Esophagus mucosa (tissue), 1 donor: ENCODE measurements at places on chromosomes 12 and 14.

- no peak for ATAC-seq
Observed at GRCh38 chr14:64915029-64915424, 772 bp downstream of the CHURC1 start.

- no peak for ATAC-seq
Observed at GRCh38 chr12:85865890-85866289, 8.2 kb upstream of the NTS start.

- ATAC-seq: no peak
Observed at GRCh38 chr12:101076921-101077320, 133.1 kb downstream of the SLC5A8 start.

- no peak for ATAC-seq
Observed at GRCh38 chr14:61923348-61923747, 161.1 kb downstream of the SNAPC1 start.

- no peak for ATAC-seq
Observed at GRCh38 chr12:45731190-45731775, 1.8 kb downstream of the ARID2 start.

DNA sequence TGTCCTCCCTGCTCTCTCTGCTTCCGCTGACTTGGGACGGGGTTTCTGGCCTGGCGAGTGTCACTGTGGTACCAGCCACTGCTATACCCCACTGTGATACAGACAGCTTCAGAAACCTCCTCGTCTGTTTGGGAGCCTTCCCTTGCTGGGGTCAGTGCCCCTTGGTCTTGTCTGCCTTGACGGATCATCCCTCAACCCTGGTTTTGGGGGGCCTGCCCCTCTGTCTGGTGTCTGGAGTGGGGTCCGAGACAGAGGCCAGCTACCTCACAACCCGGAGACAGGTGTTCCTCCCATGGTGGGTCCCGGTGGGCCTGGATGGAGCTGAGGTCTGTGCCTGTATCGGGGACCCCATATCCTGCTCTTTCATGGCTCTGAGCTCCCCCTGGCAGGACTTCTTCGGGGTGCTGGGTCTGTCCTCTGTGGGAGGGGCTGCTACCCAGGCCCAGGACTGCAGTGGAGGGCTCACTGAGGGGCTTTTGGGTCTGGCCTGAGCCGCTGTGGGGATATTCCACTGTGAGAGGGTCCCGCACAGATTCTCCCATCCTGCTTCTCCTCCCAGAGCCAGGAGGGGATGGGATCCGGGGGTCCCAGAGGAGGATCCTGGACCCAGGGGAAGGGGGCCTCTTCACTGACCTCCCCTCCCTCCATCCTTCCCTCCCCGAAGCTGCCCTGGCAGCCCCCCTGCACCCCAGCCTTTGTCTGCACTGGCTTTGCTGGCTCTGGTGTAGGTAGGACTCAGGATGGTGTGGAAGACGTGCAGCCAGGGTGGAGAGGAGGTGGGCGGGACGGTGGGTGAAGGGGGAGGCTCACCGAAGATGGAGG lies 365.5 kb downstream of the TMEM121 start:
- ATAC-seq: no peak

DNA sequence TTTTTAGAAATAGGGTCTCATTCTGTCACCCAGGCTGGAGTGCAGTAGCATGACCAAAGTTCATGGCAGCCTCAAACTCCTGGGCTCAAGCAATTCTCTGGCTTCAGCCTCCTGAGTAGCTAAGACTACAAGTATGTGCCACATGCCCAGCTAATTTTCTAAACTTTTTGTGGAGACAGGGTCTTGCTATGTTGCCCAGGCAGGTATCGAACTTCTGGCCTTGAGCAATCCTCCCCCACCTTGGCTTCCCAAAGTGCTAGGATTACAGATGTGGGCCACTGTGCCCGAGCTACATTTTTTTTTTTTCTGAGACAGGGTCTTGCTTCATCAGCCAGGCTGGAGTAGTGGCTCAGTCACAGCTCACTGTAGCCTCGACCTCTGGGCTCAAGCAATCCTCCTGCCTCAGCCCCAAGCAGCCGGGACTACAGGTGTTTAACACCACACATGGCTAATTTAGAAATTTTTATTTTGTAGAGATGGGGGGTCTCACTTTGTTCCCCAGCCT lies 7.1 kb downstream of the PPP4R3A start:
- ATAC-seq: no peak

DNA sequence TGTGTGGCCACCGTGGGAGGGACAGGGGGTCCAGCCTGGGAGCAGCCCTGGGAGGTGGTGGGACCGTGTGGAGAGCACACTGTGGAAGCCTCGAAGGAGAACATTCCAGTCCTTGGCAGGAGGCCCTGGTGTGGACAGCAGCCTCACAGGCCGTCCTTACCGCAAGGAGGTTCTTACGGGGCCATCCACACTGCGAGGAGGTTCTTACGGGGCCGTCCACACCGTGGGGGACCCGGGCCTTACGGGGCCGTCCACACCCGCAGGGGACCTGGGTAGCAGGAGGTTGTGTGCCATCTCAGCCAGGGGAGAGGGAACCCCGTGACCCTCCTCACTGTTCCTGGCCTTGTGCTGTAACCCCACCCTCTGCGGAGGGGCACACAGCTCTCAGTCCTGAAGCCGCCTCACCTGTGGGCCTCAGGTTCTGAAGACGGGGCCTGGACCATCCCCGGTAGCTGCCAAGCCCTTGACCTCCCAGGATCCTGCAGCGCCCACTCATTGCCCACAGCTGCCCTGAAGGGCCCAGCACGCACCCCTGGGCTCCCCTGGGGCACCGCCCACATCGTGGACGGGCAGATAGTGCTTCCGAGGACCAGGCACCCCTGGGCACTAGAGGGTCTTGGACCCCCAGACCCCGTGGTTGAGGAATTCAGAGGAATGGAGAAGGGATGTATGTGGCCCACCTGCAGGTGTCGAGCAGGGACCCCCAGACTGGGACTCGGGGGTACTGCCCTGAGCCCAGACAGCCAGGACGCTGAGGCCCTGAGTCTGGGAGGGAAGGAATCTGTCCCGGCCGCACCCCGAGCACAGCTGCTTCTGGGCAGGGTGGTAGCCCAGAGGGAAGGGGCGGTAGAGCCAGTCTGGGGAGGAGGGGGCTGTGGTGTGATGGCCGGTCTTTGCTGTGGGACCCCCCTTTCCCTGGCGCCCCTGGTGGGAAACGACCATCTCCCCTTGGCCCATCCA lies 37.3 kb downstream of the LRCOL1 start:
- no peak for ATAC-seq

- ATAC-seq: peak; percentile 84
Observed at GRCh38 chr12:43882578-43883178, 46.8 kb downstream of the TMEM117 start.

DNA sequence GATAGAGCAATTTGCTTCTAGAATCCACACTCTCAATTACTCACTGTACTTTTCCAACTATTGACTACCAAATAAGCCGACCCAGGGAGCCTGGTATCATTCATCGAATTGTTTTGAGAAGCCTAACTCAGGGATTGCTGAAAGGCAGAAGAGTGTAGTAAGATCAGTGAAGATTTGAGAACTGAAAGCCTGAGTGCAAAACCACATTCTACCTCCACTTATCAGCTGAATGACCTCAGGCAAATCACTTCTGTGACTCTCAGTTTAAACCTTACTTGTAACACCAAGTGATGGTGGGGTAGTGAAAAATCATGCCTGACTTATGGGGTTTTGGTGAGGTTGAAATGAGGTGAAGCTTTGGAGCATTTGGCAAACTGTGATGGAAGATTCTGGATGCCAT lies 126.1 kb upstream of the MAX start:
- ATAC-seq: no peak

DNA sequence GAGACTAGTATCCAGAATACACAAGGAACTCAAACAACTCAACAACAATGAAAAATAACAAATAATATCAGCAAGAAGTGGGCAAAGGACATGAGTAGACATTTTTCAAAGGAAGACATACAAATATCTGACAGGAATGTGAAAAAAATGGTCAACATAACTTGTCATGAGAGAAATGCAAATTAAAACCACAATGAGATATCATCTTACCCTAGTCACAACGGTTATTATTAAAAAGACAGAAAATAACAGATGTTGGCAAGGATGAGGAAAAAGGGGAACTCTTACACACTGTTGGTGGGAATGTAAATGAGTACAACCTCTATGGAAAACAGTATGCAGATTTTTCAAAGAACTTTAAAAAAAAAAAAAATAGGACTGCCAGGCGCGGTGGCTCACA lies 20.4 kb downstream of the VWF start:
- no peak for ATAC-seq

- ATAC-seq: no peak
Observed at GRCh38 chr12:113770389-113770865, 195.7 kb downstream of the RBM19 start.

DNA sequence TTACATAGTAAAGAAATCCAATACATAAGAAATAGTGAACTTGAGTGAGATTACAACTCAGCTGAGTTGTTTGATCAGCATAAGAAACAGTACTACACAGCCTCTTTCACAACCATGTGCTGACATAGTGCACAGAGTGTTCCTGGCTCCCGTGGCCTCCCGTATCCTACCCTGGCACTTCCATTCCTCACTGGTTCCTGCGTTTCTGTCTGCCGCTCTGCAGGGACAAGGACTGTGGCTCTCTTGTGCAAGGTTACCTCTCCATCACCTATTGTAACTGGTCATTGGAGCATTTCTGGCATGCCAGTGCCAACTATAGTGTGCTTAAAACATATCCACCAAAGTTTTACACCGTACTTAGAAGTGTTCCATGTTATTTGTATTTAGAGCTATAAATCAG lies 46.3 kb upstream of the PCED1B start:
- ATAC-seq: peak; percentile 36

- no peak for ATAC-seq
Observed at GRCh38 chr14:80872645-80873044, 68.9 kb downstream of the CEP128 start.

- peak; percentile 63 for ATAC-seq
Observed at GRCh38 chr12:88399811-88400210, 180.5 kb downstream of the KITLG start.

DNA sequence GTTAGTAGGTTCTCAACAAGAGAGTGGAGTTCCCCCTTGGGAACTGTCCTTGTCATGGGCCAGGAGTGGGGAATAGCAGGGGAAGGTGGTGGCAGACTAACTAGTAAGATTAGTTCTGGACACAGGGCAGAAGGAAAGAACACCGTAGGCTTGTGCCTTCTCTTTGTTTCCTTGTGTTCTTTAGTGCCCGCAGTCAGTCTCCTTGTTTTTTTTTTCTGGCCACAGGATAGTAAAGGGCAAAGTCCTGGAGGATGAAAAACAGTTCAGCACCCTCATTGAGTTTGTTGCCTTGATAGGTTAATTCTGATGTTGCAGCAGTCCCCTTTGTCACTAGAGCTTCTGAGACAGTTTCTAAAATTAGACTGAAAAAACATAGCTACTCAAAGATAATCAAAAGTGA lies 8.4 kb downstream of the PEX5 start:
- no peak for ATAC-seq

- no peak for ATAC-seq
Observed at GRCh38 chr12:100698518-100698917, 96.1 kb upstream of the ANO4 start.

- peak; percentile 67 for ATAC-seq
Observed at GRCh38 chr12:53207042-53207441, at the start of gene ITGB7. Gene ITGB7 (minus strand): TSS chr12:53207251. CDS start chr12:53200443, 6,808 bp downstream.

DNA sequence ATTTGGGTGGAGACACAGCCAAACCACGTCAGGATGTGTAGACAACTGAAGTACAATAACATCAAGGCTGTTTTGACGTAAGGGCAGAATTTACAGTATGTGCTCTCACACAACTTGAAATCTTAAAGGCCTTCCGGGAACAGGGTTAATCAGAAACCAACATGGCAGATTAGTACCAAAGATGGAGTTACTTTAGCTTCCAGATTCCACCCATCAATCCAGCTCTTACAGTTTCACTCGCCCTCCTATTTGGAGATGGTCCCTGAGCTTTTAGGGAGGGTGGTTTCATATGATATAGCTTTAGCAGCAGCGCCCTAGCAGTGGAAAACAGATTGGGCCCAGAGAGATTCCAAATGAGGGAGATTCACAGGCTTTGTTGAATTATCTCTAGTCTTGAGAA lies 2.0 kb upstream of the XPOT start:
- no peak for ATAC-seq

DNA sequence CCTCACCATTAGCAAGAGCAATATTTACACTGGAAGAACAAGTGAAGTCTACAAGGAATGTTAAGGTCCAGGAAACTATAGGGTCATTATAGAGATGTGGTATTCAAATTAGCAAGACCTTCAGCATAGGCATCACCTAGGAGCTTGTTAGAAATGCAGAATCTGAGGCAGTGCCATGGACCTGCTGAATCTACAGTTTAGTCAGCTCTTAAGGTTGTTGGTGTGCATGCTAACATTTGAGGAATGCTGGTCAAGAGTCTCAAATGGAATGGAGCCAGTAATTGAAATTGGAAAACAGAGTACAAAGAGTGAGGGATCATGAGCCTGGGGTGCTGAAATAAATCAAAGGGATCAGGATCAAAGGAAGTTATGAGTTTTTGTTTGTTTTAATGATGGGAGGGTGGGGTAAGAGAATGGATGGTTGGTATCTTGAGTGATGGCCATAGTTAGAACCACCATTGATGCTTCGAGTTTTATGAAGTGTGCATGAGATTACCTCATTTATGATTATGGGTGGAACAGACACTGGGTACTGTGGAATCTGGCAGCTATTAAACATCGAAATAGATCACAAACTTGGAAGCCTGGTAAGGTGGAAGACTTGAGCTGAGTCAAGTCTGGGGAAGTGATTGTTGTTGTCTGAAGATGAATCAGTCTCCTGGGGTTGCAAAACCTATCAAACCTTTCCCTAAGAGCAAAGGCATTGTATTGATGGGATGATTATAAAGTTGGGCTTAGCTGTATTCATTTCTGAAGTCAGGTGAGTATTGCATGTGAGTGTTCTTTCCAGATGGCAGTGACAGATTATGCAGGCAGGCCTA lies 323.3 kb upstream of the E2F7 start:
- no peak for ATAC-seq

DNA sequence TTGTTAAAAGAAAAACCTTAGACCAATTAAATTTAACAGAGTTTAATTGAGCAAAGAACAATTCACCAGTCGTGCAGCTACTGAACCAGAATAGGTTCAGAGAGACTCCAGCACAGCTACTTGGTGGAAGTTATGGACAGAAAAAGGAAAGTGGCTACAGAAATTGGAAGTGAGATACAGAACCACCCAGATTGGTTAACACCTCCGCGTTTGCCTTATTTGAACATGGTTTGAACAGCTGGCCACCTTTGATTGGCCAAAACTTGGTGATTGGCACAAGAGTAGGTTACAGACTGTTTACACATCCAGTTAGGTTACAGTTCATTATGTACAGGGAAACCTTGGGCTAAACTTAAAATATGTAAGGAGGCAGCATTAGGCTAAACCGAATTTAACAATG lies 54.9 kb downstream of the SRGAP1 start:
- no peak for ATAC-seq

DNA sequence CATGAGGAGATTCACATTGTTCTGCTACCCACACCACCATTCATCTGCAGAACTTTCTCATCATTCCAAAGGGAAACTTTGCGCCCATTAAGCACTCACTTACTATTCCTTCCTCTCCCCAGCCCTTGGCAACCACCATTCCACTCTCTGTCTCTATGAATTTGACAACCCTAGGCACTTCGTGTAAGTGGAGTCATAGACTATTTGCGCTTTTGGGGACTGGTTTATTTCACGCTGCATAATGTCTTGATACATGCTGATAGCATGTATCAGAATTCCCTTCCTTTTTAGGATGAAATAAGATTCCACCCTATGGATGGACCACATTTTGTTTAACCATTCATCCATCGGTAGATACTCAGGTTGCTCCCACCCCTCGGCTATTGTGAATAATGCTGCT lies 4.5 kb upstream of the EML1 start:
- ATAC-seq: no peak

- no peak for ATAC-seq
Observed at GRCh38 chr14:69573831-69574262, 824 bp downstream of the CCDC177 start.

- ATAC-seq: peak; percentile 55
Observed at GRCh38 chr12:60394665-60395064, 798.8 kb downstream of the SLC16A7 start.

- no peak for ATAC-seq
Observed at GRCh38 chr12:89731614-89732013, 23.0 kb upstream of the ATP2B1 start.
